ENCODE measurements at places on chromosomes 12 and 14.
A peak's percentile ranks its signal among the peaks of the same experiment; 100 is the strongest.

- no peak for DNase-seq
Measured at GRCh38 chr12:50261654-50262053, 21.7 kb downstream of the LIMA1 start.

- no peak for DNase-seq
Measured at GRCh38 chr12:121424624-121424975, 24.7 kb downstream of the RNF34 start.

- no peak for DNase-seq
Measured at GRCh38 chr12:101430456-101430855, 22.9 kb upstream of the ARL1 start.

DNA sequence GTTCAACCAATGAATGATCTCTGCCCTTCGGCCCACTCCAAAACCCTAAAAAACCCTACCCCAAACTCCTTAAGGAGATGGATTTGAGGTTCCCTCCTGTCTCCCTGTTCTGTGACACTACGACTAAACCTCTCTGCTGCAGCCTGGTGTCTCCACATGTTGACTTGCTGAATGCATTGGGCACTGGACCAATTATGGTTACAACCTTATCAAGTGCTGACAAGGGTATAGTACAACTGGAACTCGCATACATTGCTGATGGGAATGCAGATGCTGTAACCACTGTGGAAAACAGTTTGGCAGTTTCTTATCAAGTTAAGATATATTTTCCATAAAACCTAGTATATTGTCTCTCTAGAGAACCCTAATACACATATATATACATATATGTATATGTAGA, 6.3 kb upstream of the DICER1 start:
- DNase-seq, result no peak

DNA sequence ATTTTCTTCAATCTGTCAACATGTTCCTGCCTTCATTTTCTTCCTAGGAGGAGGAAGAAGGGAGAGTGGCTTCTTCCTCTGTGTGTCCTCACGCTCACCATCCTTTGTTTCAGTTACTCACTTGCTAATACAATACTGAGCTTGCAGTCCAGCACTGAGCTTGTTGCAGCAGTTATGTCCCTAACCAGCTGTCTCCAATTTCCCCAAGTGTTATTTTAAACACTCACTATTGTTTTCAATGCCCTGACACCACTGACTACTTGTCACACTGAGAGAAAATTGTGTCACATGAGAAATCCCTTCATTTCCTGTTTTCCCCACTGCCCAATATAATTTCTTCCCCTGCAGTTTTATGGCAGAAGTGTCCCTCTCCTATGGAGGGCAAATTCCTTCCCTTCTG, 53.4 kb downstream of the HSD17B6 start:
- no peak for DNase-seq

DNA sequence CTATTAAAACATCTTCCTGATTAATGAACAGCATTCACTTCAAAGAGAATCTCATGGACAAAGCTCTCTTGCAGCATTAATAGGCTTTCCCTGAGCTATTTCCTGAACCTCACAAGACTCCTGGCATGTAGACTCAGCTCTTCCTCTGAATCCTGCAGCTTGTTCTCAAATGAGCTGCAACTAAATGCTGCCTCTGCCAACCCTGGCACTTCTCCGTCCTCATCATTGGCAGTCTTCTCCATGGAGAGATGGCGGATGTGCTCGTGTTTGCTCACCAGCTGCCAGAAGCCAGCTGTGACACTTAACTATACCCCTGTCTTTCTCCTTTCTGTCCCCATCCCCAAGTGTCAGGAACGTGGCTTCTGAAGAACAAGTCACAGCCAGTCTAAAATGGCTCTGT, 232.1 kb downstream of the FOXN3 start:
- DNase-seq, result no peak

GRCh38 chr12:9248435-9248834, 40.2 kb upstream of the PZP start:
- no peak for DNase-seq

DNA sequence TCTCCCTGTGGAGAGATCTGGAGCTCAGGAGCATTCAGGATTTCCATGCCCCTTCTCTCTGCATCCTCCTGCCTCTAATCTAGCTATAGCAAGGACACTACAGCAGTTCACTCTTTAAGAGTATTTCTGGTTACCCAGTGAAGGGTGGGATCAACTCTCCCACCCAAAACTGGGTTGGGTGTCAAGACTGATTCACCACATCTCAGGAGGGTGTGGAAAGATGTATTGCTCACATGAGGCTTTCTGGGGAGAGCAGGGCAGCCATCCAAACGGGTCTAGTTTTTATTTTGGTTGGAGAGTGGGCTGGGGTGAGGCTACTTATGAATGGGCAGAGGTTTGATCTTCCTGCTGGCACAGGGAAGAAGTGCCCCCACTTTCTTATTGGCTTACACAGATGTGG, 18.6 kb downstream of the C12orf75 start:
- DNase-seq, result no peak

- DNase-seq, result peak; percentile 66
Measured at GRCh38 chr14:76953311-76953945, 75.1 kb downstream of the IRF2BPL start.

DNA sequence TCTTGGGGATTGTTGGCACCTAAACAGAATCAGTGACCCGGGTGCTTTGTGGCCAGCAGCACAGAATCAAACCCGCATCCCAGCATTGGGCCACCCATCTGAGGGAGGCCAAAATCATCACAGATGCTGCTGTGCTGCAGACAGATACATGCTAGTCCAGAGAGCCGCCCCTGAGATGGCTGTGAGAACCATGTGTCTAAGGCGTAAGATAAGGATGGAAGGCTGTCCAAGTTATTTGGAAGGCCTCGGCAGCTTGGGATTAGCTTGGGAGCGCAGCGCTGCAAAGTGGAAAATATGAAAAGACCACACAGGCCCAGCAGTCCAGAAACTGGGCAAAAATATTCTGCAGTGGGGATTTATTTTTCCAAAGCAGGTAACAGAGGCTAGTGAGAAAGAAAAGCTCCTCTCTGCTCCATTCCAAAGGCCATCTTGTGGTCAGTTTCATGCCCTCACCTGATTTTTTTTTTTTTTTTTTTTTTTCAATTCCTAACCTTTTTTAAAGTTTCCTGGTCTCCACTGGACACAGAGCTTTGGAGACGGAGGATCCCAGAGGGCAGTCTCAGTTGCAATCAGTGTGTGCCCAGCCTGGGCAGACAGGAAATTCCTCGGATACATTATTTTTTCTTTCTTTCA, 178.9 kb upstream of the BCL2L14 start:
- no peak for DNase-seq

- no peak for DNase-seq
Measured at GRCh38 chr12:25811656-25812126, 146.8 kb upstream of the RASSF8 start.

DNA sequence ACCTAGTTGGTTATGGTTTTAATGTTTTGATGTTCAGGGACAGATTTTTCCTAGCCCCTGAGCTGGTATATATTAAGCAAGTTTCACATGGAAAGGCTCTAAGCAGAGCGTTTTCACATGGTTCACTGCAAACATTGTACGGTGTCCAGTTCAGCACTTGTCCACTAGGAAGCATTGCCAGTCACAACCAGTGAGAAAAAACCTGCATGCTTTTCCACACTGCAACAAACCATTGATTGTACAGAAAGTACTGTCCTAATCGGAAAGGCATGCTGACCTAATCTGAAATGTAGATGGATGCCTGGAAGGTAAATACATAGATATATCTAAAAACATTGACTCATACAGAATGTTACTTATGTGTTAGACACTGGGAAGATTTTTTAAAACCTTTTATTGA, 25.0 kb upstream of the NPAS3 start:
- DNase-seq, result peak; percentile 1

GRCh38 chr12:93944201-93944600, 204.2 kb upstream of the PLXNC1 start:
- DNase-seq, result no peak

- no peak for DNase-seq
Measured at GRCh38 chr12:52929538-52929937, 19.4 kb upstream of the KRT18 start.

DNA sequence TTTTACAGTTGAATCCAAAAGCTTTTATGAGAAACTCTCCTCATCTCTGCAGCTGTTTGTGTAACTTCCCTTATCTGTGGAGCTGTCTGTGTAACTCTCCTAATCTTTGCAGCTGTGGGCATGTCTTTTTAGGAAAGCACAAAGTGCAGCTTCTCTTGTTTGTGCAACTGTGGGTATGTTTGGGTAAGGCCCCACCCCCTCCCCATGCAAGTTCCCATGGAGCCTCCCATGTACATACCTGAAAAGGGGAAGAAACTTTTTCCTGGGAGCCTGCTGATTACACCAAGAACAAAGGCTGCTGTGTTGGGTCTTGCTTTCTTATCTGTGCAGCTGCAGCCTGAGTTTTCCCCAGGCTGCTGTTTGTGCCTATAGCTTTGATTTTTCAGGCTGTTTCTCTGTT, 42.7 kb upstream of the CDKN3 start:
- DNase-seq, result no peak

DNA sequence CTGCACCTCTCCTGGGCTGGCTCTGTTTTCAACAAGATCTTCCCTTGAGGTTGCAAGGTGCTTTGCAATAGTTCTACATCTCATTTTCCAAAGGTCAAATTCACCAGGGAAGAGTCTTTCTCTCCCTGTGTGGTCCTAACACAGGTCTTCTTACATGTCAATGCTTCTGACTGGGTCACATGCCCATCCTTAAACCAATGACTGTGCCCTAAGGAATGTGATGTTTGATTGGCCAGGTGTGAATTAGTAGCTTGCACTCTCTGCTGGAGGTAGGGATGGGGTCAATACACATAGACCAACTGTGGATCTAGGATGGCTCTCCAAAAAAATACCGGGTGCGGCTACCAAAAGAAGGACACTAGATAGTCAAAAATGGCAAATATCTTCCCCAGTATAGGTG, 19.9 kb upstream of the KCNK10 start:
- DNase-seq, result no peak

DNA sequence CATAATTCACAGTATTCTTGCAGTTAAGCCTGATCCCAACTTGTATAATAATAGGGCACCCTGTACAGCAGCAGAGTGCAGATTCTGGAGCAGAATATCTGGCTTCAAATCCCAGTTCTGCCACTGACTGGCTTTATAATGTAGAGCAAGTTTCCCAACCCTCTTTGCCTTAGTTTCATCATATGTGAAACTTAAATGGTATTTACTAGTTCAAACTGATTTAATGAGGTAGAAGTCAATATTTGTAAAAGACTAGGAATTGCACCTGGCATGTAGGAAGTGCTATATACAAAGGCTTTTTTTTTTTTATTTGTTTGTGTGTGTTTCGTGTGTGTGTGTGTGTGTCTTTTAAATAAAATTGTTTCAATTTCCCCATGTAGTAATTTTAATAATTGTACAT, 125.9 kb downstream of the CCER1 start:
- DNase-seq, result no peak

DNA sequence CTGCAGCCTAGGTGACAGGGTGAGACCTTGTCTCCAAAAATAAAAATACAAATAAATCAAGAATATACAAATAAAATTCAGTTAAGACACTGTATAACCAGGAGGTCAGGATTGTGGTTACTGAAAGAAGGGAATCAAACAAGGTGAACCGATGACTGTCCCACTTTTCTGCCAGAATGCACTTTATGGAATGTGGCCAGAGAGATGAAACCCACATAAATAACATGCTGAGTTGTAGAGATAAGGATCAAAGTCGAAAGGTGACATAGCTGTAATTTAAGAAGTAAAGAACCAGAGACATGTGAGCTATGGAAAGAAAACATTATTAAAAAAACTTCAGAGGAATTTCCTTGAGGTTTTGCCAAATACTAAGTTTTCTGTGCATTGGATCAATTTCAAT, 1098.2 kb upstream of the USP15 start:
- no peak for DNase-seq

GRCh38 chr12:16555630-16556029, 50.3 kb downstream of the LMO3 start:
- no peak for DNase-seq

GRCh38 chr12:115636546-115636945, 640.9 kb downstream of the MED13L start:
- DNase-seq, result no peak

GRCh38 chr12:46562625-46563225, 190.2 kb upstream of the SLC38A2 start:
- DNase-seq, result no peak

DNA sequence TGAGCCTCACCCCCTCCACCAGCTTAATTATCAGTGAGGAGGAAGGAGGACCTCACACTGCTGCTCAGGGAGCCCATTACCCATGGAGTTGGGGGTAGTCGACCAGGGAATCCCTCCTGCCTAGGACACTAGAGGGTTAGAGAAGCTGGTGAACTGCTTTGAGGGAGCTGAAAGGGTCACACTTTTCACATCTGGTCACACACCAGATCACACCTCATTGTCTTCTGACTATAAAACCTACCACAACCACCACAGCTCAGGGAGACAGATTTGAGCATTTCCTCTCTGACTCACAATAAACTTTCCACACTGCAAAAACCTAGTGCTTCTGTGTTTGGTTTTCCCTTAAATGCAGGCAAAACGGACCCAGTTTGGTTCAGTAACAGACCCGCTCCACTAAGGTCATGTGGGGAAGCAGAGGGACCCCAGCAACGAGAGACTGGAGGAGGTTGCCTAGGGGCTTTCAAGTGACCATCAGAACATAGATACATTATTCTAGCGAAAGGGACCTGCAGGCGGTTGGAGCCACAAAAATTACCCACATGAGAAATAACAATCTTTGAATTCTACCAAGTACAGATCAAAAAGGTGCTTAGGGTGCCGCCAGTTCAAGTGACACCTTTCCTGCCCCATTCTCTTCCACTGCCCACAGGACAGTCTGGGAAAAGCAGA, 151.4 kb upstream of the AVPR1A start:
- no peak for DNase-seq

DNA sequence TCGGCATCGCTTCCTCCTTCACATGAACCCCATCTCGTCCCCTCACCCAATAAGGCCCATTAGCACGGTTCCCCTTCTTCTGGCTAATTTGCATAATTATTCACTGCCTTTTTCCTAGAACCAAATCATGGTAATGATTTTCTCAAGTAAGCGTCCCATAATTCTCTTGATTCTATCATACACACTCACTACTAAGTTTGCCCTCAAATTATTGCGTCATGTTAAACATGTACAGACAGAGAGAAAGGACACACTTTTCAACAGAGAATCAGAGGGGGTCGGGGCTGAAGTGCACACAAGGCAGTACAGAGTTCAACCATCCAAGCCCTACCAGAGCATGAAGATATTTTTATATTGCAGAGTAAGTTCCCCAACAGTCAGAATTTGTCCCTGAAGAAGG, 256.6 kb downstream of the FOXN3 start:
- no peak for DNase-seq

DNA sequence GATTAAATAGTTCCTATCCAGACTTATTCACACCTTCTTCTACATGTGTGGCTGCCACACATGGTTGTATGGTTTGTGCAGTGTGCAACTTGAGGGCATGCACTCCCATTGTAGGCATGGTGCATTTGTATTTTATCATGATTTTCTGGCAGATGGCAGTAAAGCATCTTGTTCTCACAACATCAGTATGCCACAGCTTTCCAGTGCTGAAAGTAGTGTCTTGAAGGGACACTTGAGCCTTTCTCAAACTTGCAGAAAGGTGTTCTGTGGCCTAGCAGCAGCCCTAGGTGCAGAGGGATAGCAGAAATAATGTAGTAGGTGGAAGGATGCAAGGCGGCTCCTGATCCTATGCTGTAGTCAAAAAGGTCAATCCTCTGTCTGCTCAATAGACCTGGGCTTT, 72.9 kb downstream of the LMNTD1 start:
- DNase-seq, result no peak

GRCh38 chr12:50021031-50021430, 4.3 kb downstream of the RACGAP1 start:
- no peak for DNase-seq

GRCh38 chr12:4580281-4580688, 18.3 kb downstream of the DYRK4 start:
- no peak for DNase-seq

GRCh38 chr12:27966870-27967269, 5.7 kb downstream of the PTHLH start:
- no peak for DNase-seq

Measured in C1 segment of cervical spinal cord (tissue), 14 donors.